ENCODE measurements at places on chromosomes 4 and X. TPM values are rescaled to one million over a fixed set of nuclear protein-coding genes. Genes with fewer than 3 reads are reported as not detected.

Gene NXF2B
- not detected for total RNA-seq

Gene TNIP3
- not detected for total RNA-seq

Gene KLB
- total RNA-seq = not detected

Gene AKAP14
- total RNA-seq = not detected

Gene NAP1L3
- total RNA-seq = 0.86 TPM

Gene NSG1
- total RNA-seq = 0.57 TPM

Gene PF4V1
- not detected for total RNA-seq

Gene FAM9A
- not detected for total RNA-seq

Gene USP17L12
- total RNA-seq = not detected

Gene CSAG3
- not detected for total RNA-seq

Gene BOD1L1
- 27.1 TPM for total RNA-seq

Gene SH3RF1
- 19.9 TPM for total RNA-seq

Gene MXRA5
- total RNA-seq = under 0.01 TPM

Gene PAGE1
- total RNA-seq = not detected

Gene C4orf46
- total RNA-seq = 14.0 TPM

Gene ERVMER34-1
- not detected for total RNA-seq

Gene RADX
- total RNA-seq = under 0.01 TPM

Gene KIF4A
- total RNA-seq = 7.5 TPM

Gene MAML3
- total RNA-seq = 16.4 TPM

Gene SPOCK3
- total RNA-seq = not detected

Gene DCHS2
- total RNA-seq = 0.19 TPM

Gene CENPVL3
- not detected for total RNA-seq

Gene CFAP47
- not detected for total RNA-seq

Gene GLRA2
- not detected for total RNA-seq

Gene ZNF157
- not detected for total RNA-seq

Gene INPP4B
- total RNA-seq = 10.2 TPM

Gene NLRP2B
- total RNA-seq = under 0.01 TPM

Gene RNF150
- 0.19 TPM for total RNA-seq

Gene OTUD6A
- not detected for total RNA-seq

Gene MTNR1A
- not detected for total RNA-seq

Gene SHROOM2
- 17.0 TPM for total RNA-seq

Gene TMPRSS11B
- total RNA-seq = not detected

Gene PCDH11X
- not detected for total RNA-seq

Gene TCEAL5
- not detected for total RNA-seq

Data from vein endothelial cell (primary cell).